ENCODE measurements at places on chromosomes 4 and X. TPM values are rescaled to one million over a fixed set of nuclear protein-coding genes. Genes with fewer than 3 reads are reported as not detected.

GRCh38 chrX:88397551-88397950, 349.5 kb upstream of the CPXCR1 start:
- DNase-seq, result no peak

GRCh38 chr4:55636656-55636999, 530 bp upstream of the NMU start:
- no peak for DNase-seq

VGLL1 gene
- polyA plus RNA-seq, result 10.9 TPM

TLL1 gene
- 3.3 TPM for polyA plus RNA-seq

DNA sequence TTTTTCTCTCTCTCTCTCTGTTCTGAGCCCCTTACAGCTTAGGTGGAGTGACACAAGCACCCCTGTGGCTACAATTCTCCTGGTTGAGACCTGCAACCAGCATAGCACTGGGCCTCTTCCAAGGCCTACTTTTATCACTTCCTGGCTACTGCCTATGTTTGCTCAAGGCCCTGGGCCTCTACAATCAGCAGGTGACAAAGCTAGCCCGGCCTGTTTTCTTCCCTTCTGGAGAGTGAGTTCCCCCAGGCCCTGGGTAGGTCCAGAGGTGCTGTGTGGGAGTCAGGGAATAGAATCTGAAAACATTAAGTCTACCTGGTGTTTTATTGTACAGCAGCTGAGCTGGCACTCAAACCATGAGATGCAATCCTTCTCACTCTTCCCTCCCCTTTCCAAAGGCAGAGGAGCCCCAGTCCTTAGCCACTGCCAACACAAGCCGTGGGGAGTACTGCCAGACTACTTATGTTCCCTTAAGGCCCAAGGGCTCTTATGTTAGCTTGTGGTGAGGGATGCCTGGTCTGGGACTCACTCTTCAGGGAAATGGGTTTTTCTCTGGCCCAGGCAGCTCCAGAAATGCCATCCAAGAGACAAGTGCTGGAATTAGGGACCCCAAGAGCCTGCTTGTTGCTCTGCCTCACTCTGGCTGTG, 23.8 kb upstream of the MAGEC3 start:
- DNase-seq, result no peak

TRO gene
- polyA plus RNA-seq, result 138 TPM
